HS-5 (cell line): ENCODE measurements at places on chromosomes 16 and 17.

- DNase-seq: no peak
Measured at GRCh38 chr16:53946746-53947386, 242.9 kb downstream of the FTO start.

- no peak for DNase-seq
Measured at GRCh38 chr17:3944485-3945388, 19.5 kb downstream of the ATP2A3 start.

- DNase-seq: no peak
Measured at GRCh38 chr17:64531955-64532371, 25.2 kb downstream of the CEP95 start.

GRCh38 chr16:54722210-54722676 lies 208.4 kb upstream of the IRX5 start:
- DNase-seq: no peak

DNA sequence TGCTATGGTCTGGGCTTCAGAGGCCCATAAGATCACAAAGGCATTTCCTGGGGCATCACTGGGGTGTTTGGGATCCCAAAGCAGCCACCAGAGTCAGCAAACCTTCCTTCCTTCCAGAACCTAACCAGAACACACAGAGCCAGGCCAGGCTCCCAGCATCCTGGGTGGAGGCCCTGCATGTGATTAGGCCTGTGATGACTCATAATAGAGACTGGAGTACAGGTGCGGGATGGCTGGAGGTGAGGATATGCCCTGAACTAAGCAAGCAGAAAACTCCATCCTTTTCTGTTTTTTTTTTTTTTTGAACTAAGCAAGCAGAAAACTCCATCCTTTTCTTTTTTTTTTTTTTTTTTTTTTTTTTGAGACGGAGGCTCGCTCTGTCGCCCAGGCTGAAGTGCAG lies 17.7 kb upstream of the GFOD2 start:
- DNase-seq: no peak

DNA sequence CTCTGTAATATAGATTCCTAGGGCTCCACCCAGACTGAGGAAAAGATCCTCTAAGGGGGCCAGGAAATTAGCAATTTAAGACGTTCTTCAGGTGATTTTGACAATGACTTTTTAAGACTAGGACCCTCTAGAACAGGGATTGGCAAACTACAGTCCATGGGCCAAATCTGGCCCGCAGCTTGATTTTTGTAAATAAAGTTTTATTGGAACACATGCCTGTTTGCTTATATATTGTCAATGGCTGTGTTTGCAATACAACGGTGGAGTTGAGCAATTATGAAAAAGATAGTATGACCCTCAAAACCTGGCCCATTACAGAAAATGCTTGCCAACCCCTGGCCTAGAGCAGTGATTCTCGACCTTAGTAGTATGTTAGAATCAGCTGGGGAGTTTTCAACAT lies 181.9 kb downstream of the SOX9 start:
- DNase-seq: no peak

DNA sequence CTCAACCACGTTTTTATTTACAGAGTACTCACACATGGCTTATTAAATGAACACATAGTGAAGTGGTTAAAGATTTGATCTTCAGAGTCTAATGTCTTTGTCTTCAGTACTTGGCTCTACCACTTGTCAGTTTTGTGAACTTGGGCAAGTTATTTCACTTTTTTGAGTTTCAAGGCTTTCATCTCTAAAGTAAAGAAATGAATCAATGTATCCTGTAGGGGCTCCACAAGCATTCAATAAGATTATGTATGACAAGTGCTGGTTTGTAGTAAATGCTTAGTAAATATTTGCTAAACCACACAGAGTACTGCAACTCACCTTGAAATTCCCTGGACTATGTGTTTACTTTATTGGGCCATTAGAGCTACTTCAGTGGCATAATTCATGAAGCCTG lies 446.0 kb upstream of the GOT2 start:
- DNase-seq: no peak

DNA sequence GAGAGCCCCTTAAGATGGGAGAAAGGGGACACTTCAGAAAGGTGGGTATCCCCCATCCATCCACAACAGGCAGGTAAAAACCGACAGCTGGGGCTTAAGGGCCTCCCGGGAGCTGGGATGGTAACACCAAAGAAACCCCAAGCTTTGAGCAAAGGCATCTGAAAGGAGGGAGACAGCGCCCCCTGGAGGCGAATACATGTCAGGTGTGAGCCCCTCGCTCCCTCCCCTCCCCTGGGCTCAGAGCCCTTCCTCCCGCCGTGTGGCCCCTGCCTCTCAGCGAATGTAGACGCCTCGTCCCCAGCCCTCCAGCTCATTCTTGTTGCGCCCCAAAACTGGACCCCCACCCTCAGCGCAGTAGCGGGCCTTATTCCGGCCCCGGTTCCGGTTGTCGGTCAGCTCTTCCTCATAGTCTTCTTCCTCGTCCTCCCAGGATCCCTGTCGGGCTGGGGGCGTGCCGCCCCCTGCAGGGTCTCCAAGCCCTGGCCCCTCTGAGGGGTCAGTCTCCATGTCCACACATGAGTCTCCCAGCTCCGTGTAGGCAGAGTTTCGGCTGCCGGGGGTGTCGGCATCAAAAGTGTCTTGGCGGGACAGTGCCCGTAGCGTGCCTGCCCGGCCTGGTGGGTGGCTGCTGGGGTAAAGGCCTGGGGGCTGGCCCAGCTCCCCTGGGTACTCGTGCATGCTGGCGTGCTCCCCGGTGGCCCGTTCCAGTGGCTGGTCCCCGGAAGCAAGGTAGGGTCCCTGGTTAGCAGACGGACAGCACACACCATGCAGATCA lies 9.1 kb upstream of the ARL5C start:
- no peak for DNase-seq

- no peak for DNase-seq
Measured at GRCh38 chr17:68675723-68676122, 74.6 kb upstream of the FAM20A start.

DNA sequence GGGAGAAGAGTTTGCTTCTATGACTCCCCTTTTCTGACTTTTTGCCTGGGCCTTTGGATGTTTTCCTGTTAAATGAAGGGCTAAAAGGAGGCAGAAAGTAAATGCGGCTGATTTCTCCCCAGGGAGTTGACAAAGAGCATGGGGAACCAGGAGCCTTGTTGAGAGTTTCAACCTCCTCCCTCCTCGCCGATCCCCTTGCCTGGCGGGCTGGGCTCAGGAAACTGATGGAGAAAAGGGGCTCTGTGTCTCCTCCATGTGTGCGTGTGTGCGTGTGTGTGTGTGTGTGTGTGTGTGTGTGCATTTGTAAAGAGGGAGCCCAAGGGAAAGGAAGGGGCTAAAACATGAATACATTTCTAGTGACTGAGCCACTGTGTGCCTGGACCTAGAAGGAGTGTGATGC lies 94.5 kb downstream of the ZDHHC7 start:
- DNase-seq: no peak

GRCh38 chr17:28887871-28888471 lies 9.6 kb downstream of the FLOT2 start:
- no peak for DNase-seq

GRCh38 chr16:85394456-85395206 lies 218.5 kb upstream of the GSE1 start:
- no peak for DNase-seq
